ENCODE measurements at places on chromosomes 1 and 21.

DNA sequence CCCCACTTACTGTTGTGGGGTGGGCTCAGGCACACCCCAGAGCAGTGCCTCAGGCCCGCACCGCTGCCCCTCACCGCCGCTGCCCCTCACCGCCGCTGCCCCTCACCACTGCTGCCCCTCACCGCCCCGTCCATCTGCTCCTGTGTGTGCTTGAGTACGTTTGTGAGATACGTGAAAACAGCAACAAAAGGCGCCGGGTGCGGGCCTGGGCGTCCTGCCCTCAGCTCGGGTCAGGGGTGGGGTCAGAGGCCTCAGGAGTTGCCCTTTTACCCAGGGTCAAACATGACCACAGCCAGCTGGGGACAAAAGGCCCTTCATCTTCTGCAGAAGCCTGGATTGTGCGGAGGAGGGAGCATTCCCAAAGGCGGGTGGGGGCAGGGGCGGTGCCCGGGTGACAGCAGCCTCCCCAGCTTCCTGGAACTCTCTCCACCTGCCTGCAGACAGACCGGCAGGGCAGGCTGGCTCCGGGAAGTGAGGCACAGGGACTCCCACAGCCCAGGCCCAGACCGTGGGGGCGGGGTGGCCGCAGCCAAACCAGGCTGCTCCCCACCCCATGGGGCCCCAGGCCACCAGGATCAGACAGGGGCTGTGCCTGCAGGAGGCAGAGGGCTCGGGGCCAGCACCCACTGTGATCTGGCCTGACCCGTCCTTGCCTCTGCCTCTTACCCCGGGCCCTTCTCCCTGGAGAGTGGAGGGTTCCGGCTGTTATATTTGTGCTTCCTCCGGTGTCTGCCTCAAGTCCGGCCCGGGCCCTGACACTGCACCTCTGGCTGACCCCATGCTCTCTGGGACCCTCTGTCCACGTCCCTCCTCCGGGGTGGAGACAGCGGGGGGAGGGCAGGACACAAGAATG is 2.3 kb upstream of the VWA1 start:
- DNase-seq: no peak

GRCh38 chr1:247542811-247543210 is 6.1 kb upstream of the GCSAML start:
- no peak for DNase-seq

DNA sequence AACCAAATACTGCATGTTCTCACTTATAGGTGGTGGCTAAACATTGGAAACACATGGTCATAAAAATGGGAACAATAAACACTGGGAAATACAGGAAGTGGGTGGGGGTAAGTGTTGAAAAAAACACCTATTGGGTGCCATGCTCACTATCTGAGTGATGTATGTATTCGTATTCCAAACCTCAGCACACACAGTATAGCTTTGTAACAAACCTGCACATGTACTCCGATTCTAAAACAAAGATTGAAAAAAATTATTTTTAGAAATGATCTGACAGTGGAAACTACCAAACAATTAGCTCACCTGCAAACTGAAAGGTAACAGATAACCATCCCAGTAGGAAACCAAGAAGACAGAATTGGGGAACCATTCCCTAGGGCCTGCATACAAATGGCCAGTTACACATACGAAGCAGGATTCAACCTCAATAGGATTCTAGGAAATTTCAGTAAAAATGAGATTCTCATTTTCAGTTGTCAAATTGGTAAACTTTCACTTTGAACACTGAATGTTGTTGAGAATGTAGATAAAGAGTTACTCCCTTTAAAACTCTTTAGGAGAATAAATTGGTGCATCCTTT is 88.1 kb upstream of the LRRC8D start:
- no peak for DNase-seq

- no peak for DNase-seq
Observed at GRCh38 chr1:170096806-170097340, 22.4 kb upstream of the KIFAP3 start.

- no peak for DNase-seq
Observed at GRCh38 chr1:216183454-216183853, 239.8 kb downstream of the USH2A start.

GRCh38 chr1:28480308-28480707 is 25.5 kb upstream of the RCC1 start:
- DNase-seq: no peak

- DNase-seq: no peak
Observed at GRCh38 chr1:86750530-86750929, 46.2 kb downstream of the SH3GLB1 start.
